ENCODE measurements at places on chromosomes 12 and 14.

DNA sequence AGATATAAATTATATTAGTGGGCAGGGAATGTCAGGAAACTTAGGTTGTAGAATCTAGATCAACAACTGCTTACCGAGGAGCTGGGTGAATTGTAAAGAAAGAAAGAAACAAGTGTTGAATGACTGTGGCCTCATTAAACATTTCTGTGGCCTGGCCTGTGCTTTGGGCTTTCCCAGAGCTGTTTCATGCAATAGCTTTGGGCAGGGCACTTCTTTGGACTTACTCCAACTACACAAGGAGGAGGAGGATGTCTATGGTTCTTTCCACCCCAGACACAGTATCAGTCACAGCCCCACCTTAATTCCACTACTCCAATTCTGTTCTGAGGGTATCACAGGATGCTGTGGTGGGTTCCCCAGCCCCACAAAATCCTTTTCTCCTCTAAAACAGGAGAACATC, 38.0 kb downstream of the DPF3 start:
- DNase-seq = no peak

DNA sequence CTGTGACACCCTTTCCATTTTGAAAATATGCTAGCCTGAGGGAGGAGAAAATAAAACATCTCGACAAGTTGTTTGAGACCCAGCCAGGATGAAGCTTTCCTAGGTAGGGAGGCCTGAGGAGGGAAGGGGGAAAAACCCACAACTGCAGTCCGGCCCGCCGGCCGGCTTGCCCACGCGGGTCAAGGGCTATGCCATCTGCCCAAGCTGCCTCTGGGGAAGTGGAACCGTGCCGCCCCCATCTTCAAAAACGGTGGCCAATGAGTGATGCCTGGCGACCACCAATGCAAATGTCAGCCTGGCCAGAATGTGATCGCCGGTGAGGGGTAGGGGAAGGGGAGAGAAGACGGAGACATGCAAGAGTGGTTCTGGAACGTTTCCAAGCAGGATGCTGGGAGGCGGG, 263.5 kb upstream of the ALG10B start:
- DNase-seq = no peak

DNA sequence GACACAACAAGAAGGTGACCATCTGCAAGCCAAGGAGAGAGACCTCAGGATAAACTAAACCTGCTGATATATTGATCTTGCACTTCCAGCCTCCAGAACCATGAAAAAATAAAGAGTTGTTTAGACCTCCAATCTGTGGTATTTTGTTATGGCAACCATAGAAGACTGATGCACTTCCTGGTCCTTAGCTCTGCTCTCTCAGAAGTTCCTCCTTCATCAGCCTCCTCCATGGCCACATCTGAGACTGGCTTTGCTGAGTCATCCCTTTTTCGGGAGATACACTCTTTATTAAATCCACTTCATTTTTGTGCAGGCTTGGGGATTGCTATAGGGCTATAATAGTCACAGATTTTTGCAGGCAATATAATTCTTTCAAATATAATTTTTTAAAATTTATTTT, 89.6 kb upstream of the ATF7IP start:
- no peak for DNase-seq

DNA sequence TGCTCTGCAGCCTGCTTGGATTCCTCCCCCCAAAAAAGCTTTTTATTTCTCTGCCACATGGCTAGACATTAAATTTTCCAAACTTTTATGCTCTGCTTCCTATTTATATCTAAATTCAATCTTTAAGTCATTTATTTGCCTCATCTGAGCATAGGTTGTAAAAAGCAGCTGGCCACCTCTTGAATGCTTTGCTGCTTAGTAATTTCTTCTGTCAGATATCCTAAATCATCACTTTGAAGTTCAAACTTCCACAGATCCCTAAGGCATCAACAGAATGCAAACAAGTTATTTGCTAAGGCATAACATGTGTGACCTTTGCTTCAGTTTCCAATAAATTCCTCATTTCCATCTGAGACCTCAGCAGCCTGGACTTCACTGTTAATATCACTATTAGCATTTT, 209.6 kb downstream of the FSCB start:
- no peak for DNase-seq

DNA sequence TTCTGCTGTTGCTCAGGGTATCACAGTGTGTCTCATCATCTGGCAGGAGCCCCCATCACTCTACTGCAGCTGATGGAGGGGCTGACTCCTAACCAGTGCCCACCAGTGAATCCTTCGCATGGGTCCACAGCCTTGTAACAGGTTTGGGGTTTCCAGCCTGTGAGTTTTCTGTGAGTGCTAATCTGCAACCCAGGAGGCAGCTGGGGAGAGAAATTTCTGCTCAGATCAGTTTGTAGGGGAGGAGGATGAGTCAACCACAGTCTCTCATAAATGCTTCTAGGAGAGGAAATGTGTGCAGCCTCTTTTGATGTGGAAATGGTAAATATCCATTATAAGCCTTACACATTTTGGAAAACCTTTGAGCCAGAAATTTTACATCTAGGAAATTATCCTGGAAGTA, 871.3 kb downstream of the AACS start:
- DNase-seq = no peak

Data from stimulated activated naive CD8-positive, alpha-beta T cell treated with anti-CD3 and anti-CD28 coated beads, Interleukin-15, Interleukin-2, amounts not matched to agents 100 U/mL and 50 U/mL, for 24 hours (primary cell).